ENCODE measurements at places on chromosomes 4 and X.

GRCh38 chrX:387729-388128 is 1.0 kb upstream of the PPP2R3B start:
- no peak for DNase-seq

DNA sequence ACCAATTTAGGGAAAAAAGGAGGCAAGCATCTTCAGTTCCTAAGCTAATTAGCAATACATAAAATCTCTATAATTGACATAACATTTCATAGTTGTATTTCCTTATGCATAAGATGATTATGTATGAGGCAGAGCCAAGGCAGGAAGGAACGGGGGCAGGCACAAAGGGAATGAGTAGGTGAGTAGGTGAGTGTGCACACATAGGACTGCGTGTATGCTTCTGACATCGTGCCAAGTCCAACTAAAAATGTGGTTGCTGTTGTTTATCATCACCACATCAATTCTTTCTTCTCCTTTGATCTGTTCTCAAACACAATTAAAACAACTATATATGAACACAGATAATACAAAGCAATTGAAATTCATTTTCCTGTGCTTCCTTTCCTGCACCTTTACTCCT is 131.2 kb downstream of the UNC5C start:
- DNase-seq, result no peak

- DNase-seq, result no peak
Measured at GRCh38 chrX:120726294-120726693, 96.4 kb upstream of the C1GALT1C1 start.

DNA sequence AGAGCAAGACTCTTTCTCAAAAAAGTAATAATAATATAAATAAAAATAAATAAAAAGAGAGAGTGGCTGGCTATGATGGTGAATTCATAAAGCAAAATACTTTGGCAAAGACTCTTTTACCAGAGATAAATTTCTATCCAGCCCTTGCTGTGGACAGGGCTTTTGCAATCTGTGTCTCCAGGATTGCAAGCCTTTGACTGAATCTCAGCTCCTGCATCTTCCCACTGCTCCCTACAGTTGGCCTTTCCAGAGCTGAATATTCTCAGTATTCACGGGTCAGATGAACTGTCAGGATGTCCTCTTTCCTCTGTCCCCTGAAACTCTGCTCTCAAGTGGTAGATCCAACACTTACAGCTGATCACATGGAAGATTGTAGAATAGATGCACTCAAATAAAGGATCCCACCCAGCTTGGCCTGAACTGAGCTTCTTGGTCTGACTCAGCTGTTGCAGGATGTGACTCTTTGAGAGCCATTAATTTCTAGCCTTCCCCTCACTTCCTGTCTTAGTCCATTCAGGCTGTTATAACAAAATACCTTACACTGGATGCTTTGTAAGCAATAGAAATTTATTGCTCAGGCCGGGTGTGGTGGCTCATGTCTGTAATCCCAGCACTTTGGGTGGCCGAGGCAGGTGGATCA is 123.4 kb upstream of the GUCY1A1 start:
- peak; percentile 32 for DNase-seq

DNA sequence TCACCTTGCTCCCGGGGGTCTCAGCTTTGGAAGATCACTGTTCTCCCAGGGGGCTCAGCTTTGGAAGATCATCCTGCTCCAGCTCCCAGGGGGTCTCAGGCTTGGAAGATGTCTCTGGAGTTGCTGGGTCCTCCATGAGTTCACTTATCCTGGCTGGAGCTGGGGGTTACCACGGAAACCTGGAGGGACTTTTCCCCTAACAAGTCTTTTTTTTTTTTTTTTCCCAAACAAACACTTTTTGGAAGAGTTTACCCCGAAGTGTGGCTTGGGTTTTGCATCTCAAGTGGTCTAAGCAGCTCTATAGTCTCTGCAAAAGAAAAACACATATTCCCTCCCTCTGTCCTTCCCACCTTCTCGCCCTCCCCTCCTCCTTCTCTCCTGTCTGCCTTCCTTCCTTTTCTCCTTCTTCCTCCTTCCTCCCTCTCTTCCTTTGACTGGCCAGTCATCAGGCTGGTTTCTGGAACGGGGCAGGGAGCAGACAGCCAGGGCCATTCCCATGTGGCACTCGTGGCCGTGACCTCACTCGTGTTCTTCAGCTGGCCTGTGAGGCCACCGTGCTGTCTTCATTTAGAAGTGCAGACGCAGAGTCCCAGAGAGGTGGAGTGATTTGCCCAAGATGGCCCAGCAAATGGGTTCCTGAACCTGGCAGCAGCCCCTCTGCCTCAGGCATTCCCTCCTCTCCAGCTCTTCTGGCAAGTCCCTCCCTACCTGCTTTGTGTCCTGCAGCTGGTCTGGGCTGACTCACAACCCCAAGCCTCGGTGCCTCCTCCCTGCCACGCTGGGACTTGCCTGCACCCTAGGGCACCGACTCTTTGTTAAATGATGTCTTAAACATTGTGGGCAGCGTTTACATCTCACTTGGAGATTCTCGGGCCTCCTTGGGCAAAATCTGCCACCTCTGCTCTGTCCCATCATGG is 25.9 kb upstream of the HMX1 start:
- no peak for DNase-seq

All from fibroblast of the aortic adventitia (primary cell).